ENCODE measurements at places on chromosomes 6 and 20. TPM values are rescaled to one million over a fixed set of nuclear protein-coding genes. Genes with fewer than 3 reads are reported as not detected.

DNA sequence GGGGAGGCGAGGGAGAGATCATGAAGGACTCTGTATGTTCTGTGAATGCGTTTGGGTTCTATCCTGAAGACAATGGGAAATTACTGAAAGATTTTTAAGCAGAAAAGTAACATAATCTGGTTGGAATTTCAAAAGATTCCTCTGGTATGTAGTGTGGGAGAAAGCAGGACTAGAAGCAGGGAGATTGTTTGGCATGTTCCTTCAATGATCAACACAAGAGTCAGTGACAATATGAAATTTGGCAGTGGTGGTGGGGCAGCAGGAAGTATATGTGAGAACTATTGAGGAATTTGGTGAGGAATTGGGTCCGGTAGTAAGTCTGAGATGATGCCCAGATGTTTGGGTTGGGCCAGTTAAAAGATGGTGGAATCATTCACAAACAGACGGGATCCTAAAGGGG is 348.7 kb downstream of the CD83 start:
- DNase-seq: no peak

DNA sequence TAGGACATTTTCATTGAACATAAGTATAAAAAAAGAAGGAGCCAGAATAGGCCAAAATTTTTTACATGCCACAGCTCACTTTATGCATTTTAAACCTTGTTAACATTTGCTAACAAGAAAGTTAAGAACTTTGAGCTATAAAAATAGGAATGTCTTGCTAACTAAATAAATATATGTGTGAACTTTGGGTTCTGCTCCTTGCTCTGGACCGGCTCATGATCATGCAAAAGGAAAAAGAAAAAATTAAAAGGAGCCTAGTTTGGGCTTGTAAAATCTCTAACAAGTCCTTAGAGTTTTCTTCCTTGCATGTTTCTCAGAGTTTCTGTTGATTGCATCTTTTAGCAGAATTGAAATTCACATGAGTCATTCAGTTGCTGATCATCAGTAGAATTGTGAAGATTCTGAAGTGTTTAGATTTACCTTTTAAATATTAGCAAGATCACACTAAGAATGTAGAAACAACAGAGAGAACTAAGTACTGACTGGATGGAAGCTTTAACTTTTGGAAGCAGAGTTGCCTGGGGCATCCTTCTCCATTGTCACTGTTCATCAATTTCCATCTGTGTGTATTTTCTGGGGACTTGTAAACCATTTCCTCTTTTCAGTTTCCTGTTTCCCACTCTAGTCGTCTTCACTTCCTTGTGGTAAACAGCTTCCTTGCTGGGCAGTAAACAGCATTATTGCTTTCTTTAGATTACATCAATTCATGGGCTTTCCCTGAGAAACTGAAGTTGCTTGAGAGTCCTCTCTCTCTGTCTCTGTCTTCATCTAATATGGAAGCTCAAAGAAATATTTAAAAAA is 458.4 kb upstream of the BTBD3 start:
- no peak for DNase-seq

DNA sequence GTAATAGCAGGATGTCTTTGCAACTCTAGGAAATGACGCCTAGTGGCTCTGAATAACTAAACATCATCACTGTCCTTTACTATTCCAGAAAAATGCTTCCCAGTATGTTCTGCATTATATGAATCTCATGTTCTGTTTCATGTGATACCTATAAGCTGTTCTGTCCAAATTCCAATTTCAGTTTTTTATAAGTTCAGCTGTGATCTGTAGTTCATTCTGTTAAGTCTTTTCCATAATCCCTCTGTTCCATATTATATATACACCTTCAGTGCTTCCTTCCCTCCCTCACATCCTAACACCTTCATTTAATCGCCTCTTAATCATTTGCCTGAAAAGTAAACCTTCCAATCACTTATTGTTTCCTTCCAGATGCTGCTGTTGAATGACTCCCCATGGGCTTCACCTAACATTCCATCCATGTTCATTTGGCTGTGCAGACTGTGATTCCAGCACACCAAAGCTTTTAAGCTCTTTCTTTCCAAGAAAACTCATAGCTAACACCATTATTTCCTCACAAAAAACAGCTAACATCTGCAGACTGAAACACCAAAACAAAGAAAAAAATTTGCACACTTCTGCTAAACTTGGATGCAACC is 18.6 kb downstream of the HMGCLL1 start:
- no peak for DNase-seq

DNA sequence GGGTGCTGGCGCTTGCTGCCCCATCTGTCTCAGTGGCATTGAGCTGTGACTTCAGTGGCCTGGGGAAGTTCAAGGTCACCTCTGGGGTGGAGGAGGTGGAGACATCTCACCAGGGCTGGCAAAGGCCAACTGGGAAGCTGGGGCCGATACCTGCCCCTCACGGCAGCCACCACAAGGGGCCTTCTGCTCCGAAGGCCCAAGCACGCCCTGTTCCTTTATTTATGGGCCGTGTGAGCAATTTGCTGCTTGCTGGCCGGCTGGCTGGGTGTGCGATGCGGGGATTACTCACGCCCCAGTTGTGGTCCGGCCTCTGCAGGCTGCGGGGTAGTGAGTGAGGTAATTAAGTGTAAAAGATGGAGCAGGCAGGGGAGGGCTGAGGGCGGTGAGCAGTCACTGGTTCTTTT is 13.2 kb upstream of the SCRT2 start:
- DNase-seq: no peak

DNA sequence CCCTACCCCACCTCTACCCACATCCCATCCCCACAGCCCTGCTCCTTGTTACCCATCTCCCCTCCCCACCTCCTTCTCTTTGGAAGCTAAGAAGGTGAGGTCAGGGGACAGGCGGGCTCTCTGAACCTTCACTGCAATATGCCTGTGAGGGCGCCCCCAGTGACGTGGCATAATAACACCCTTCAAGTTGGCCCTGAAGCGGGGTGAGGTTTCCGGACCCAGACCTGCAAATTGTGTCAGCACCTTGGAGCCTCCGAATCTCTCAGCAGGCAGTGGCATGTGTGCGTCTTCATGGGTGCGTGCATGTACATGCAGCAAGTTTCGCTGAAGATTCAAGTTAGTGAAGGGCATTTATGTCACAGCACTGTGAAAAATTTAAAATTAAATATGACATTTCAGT is 114.6 kb downstream of the SOBP start:
- peak; percentile 29 for DNase-seq

- DNase-seq: no peak
Observed at GRCh38 chr6:34239893-34240292, 3.2 kb downstream of the HMGA1 start.

DNA sequence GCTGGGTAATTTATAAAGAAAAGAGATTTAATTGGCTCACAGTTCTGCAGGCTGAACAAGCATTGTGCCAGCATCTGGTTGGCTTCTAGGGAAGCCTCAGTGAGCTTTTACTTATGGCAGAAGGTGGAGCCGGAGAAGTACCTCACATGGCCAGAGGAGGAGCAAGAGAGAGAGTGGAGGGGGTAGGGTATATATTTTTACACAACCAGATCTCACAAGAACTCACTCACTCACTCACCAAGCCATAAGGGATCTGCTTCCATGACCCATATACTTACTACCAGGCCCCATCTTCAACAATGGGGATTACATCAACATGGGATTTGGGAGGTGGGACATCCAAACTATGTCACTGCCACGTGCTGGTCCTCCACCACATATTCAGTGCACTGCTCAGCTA is 152.6 kb upstream of the PRND start:
- no peak for DNase-seq

DNA sequence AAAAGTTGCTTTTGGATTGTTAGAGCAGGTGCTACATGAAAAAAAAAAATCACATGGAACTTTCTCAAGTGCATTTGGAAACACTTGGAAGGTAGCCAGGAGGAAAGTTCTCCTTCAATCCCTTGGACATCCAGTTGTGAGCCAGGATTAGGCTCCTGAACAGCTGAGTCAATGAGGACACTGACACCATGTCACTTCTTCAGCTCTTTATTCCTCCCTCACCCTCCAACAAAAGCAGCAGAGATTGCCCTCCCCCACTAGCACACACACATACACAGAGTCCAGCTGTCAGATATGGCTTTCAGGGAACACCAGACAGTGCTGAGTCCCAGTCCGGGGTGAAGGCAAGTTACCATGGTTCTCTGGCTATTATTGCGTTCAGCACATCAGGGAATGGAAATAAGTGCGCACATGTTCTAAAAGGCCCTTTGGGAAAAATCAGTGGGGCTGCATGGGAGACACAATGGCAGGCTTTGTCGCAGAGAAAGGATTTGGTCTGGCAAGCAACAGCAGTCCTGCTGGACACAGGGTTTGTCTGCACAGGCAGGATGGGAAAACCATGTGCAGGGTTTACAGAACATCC is 124.7 kb upstream of the MARCKS start:
- DNase-seq: peak; percentile 40

- no peak for DNase-seq
Observed at GRCh38 chr6:6583836-6584235, 4.7 kb upstream of the LY86 start.

GRCh38 chr6:87799651-87800050 is 97.6 kb upstream of the AKIRIN2 start:
- DNase-seq: no peak

DNA sequence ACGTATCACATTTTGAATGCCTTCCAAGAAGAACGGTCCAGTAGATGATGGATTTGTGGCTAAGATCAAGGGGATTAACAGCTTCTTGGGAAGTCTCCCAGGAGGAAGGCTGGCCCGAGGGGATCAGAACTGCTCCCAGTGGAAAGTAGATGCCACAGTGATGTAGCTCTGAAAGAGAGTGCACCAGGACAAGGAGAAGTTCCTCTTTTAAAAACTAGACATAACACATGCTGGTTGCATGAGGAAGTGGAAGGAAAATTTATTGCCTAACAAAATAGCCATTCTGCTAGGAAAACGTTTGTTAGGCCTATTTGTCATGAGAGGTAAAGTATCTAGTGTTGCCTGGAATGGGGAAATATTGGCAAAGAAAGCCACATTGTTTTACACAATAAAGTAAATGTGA is 87.8 kb downstream of the CDH26 start:
- DNase-seq: no peak

DNA sequence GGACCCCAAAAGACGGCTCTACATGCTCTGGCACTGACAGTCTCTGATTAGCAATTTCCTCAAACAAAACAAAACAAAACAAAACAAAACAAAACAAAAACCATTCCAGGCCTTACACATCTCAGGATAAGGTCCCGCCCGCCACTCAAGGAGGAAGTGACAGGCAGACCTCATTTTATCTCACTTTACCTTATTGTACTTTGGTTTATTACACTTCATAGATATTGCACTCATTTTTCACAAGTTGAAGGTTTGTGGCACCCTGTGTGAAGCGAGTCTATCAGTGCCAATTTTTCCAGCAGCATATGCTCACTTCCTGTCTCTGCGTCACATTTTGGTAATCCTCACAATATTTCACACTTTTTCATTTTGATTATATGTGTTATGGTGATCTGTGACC is 15.2 kb downstream of the ZBP1 start:
- DNase-seq: no peak

GRCh38 chr6:4345543-4345942 is 210.2 kb upstream of the ECI2 start:
- no peak for DNase-seq

DNA sequence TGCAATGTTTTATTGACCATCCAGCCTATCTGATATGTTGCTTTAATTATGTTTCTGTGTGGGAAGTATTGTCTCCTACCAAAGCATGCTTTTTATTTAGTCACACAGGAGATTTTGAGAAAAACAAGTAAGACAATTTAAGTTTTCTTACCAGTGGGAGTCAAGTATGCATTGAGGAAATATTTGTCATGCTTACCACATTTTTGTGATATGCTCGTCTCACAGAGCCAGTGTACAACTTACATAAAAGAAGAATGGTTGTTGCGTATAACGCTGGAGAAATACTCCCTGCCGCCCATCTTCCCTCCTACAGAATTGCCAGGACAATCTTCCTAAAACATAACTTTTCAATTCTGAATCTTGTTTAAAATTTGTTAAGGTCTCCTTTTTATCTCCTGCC is 37.1 kb upstream of the FILIP1 start:
- no peak for DNase-seq

The AVP gene
- not detected for total RNA-seq

The C20orf204 gene
- 0.53 TPM for total RNA-seq
